ENCODE measurements at places on chromosomes 1 and 21.

GRCh38 chr1:3190256-3191041 is 121.4 kb downstream of the PRDM16 start:
- no peak for DNase-seq

- DNase-seq = no peak
Measured at GRCh38 chr1:35788139-35788538, 18.4 kb upstream of the CLSPN start.

- DNase-seq = no peak
Measured at GRCh38 chr21:38821248-38821647, 15.5 kb downstream of the ETS2 start.

DNA sequence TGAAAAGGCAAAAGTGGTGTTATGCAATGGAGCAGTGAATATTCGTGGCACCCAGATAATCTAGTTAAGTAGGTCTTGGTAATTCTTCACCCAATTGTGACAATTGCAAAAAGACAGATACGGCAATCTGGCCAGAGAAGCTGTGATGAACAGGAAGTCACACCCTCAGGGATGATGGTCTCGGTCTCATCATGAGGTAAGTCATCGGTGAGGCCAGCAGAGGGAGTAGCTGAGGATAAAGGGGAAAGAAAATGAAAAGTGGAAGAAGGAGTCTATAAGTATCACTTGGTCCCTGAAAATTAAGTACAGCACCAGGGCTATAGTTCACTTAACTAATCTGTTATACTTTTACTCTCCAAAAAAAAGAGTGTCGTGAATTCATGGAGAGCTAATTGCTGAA is 258.8 kb upstream of the NCAM2 start:
- no peak for DNase-seq

DNA sequence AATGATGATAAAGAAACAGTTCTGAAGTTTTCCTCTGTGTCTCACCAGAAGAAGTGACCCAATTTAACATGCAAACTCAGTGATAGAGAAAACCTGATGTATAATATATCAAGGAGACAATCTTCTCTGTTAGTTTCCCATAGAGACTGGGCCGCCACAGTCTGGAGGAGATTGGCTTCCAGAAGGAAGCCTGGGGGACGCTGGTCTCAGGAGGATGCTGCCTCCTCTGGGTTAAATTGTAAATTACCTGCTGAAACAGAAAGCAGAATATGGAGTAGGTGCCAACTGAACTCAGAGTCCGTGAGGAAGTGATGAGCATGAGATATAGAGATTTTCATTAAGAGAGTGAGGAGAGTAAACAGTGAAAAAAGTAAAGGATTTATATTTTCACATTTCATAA is 15.8 kb downstream of the OR14I1 start:
- DNase-seq = no peak

- no peak for DNase-seq
Measured at GRCh38 chr21:37071561-37072273, 1.2 kb downstream of the PIGP start.

- DNase-seq = no peak
Measured at GRCh38 chr1:201065686-201066085, 42.2 kb upstream of the KIF21B start.

DNA sequence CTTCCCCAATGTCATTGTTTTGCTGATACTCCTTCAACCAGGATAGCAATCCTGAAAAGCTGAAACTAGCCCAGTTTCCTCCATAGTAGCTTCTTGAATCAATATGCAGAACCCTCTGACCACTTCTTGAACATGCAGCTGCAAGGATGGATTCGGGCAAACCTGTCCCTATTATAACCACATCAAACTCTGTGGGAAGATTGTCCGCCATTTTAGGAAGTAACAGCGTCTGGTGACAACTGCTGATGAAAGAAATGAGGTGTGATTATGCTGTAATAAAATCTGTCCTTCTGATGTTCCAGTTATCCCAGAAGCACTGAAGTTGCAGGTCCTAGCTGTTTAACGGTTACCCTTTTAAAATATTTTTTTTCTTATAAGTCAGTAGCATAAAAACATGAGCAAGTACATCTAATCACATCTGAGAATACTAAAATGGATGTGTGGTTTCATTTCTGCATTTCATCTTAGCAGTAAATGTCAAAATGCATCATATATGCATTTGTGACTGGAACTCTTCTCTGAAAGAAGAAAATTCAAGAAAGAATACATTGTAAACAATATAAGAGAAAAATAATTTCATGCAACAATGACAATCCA is 4.5 kb downstream of the CHML start:
- no peak for DNase-seq

GRCh38 chr1:228011721-228012311 is 5.0 kb downstream of the WNT3A start:
- DNase-seq = no peak

DNA sequence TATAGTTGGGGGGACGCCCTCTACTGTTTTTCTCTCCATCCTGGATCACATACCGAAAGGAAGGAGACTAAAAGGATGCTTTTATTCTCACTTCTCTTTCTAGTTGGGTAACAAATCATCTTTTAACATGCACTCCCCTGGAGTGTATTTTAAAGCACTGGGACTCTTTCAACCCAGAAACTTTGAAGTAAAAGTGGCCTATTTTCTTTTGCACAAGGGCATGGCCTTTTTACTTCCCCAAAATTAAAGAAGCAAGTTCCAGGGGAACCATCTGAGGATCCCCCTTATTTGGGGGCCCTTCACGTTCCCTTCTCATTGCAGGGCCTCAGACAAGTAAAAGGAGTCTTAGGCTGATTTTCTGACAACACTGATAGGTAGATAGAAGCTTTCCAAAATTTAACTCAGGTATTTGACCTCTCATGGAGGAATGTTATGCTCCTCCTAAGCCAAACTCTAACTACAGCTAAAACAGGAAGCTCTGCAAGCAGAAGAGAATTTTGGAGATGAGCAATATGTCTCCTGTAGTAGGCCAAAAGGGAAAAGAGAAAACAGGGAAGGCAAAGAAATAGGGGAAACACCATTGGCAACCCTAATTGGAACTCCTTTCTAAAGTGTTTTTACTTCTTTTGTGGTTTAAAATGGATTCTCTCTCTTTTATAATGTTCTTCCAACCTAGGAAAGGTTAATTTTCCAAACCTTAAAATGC is 8.9 kb upstream of the CD46 start:
- no peak for DNase-seq

DNA sequence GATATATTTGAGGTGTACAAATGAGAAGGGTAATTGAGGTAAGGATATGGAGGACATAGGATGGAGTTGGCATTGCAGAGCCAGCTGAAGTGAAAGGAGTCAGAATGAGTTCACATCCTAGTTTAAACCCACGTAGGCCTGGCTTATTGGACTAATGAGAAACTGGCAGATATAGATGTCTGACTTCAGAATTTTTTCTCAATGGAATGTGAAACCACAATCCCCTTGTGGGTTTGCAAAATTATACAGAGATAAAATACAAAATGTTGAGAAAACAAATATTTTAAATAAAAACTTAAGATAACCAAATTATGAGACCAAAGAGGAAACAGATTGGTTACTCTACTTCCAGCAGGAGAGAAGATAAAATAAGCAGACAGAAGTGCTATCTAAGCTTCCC is 277.4 kb upstream of the LRRC7 start:
- no peak for DNase-seq

DNA sequence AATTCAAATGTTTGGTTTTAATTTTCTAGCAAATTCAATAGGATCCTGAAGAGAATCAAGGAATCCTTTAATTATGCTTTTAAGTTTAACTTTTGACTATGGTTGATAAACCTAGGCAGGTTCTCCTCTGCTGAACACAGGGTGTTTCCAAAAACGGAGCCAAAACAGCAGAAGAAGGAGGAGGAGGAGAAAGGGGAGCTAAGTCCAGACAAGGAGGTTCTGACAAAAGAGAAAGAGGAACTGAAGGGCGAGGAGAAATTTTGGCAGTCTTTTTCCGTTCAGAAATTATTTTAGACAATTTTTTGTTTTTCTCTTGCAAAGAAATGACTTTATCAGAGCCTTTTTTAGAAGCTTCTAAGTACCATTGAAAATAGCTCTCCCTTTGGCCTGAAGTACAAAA is 33.2 kb upstream of the FNBP1L start:
- DNase-seq = no peak

GRCh38 chr1:109878531-109879104 is 32.0 kb upstream of the CSF1 start:
- no peak for DNase-seq

DNA sequence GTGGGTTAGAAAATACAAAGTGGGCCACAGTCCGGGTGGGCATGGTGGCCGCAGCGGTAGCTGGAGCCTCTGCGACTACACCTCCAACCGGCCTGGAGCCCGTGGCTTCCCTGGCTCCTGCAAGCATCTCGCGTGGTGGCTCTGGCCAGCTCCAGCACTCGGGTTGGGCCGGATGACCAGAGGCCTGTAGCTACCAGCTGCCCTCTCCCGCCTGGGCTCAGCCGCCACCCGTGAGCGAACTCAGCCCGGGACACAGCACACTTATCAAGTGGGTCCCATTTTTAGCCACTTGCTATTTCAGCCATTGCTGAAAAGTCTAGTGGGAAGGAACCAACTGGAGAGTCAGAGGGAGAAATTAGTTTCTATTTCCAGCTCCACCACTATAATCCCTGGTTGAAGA is 107.7 kb upstream of the CACYBP start:
- DNase-seq = no peak

All from kidney epithelial cell (primary cell).